ENCODE measurements at places on chromosomes 5 and 9. TPM values are rescaled to one million over a fixed set of nuclear protein-coding genes. Genes with fewer than 3 reads are reported as not detected.

GRCh38 chr5:170164087-170164486, 58.4 kb downstream of the FOXI1 start:
- no peaks in the 10 kb centered on the region for H3K27me3 ChIP-seq
- H3K4me3 ChIP-seq, result no peak overlapping the region
- H3K27ac ChIP-seq, result no peak overlapping the region
- DNase-seq, result no peak

DNA sequence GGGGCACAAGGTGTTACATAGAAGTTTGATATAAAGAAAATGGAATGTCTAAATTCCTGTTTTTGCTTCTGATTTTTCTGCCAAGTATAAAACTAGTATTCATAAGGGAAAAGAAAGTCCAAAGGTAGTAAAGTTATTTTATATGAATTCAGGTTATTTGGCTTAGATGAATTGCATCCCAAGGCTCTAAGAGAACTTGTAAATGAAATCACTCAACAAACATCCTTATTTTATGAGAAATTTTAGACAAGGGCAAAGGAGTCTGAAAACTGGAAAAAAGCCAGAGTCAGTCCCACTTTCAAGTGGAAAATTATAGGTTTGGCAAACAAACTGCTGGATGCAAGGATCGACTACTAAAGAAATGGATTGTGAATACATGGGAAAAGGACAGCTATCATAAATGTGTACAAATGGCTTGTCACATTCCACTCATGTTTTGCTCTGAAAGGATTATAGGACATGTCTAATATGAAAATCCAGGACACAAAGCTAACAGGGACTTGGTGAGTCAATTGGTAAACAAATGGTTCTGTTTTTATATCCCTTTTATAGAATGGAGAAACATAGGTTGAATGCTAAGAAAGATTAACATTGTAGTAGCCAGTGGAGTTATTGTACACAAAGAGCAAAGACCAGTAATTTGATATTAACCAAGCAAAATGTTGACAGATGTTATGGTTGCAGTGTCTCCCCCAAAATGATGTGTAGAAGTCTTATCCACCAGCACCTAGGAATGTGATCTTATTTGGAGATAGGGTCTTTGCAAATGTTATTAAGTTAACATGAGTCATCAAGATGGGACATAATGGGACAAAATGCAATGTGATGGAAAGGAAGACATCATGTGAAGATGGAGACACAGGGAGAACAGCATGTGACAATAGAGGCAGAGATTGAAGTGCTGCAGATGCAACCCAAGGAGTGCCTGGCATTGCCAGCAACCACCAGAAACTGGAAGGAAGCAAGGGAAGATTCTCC, 495.7 kb downstream of the TLE1 start:
- no peaks in the 10 kb centered on the region for H3K4me1 ChIP-seq
- no peak overlapping the region for H3K4me3 ChIP-seq
- H3K27ac ChIP-seq, result no peak overlapping the region

The CTNND2 gene
- total RNA-seq, result not detected

- no peak overlapping the region for H3K4me3 ChIP-seq
- H3K36me3 ChIP-seq, result peaks cover 6% of the 10 kb centered on the region
- H3K27ac ChIP-seq, result no peak overlapping the region
- DNase-seq, result no peak
- no peaks in the 10 kb centered on the region for H3K27me3 ChIP-seq
- no peaks in the 10 kb centered on the region for H3K4me1 ChIP-seq
Observed at GRCh38 chr5:169174923-169175322, 126.0 kb downstream of the SLIT3 start.

Measured in MCF 10A (cell line).